ENCODE measurements at places on chromosomes 11 and 22.

DNA sequence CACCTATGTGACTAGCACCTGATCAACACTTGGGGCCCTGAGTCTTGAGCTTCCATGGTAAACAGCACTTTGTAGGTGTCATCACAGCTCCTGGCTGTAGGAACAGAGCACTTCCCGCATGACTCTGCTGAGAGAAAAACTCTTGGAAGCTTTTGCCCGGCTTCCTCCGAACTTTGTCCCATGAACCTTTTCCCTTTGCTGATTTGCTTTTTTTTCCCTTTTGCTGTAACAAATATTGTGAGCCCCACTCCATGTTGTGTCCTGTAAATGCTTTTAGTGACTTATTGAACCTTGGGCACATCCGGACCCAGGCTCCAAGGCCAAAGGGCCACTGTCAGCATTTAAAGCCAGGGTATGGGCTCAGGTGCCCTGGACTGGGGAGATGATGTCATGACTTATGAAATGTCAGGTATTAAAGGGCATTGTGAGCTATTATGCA, 391.1 kb downstream of the TENM4 start:
- no peaks in the 10 kb centered on the region for H3K36me3 ChIP-seq
- H3K27me3 ChIP-seq, result no peaks in the 10 kb centered on the region
- no peak overlapping the region for H3K27ac ChIP-seq
- no peak overlapping the region for H3K4me3 ChIP-seq
- peaks cover 18% of the 10 kb centered on the region for H3K4me1 ChIP-seq

- no peak overlapping the region for H3K27ac ChIP-seq
- no peak for DNase-seq
- H3K27me3 ChIP-seq, result no peaks in the 10 kb centered on the region
- H3K36me3 ChIP-seq, result no peaks in the 10 kb centered on the region
- peaks cover 15% of the 10 kb centered on the region for H3K4me1 ChIP-seq
- no peak overlapping the region for H3K4me3 ChIP-seq
Measured at GRCh38 chr11:43920598-43921419, 21.6 kb upstream of the C11orf96 start.

DNA sequence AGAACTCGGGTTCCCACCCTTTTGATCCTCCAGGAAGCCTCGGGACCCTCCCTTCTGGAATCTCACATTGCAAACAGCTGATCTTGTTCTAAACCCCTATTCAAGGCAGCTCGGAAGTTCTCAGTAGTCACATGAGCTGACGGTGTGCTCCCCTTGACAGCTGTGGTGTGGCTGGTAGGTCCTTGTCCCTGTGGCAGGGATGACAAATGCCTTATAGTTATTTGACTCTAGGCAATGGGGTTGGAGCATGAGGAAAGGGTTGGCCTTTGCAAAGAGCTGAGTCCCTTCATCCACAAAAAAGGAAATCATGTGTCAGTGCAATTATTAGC, 23.6 kb downstream of the EIF4G2 start:
- no peak overlapping the region for H3K4me3 ChIP-seq
- peaks cover 3% of the 10 kb centered on the region for H3K27me3 ChIP-seq
- peaks cover 8% of the 10 kb centered on the region for H3K4me1 ChIP-seq

GRCh38 chr11:44466531-44467205, 98.8 kb upstream of the CD82 start:
- no peaks in the 10 kb centered on the region for H3K36me3 ChIP-seq
- H3K4me1 ChIP-seq, result peaks cover 10% of the 10 kb centered on the region

- peaks cover 86% of the 10 kb centered on the region for H3K36me3 ChIP-seq
- H3K27me3 ChIP-seq, result no peaks in the 10 kb centered on the region
- no peak for DNase-seq
- H3K4me3 ChIP-seq, result no peak overlapping the region
- no peak overlapping the region for H3K27ac ChIP-seq
Measured at GRCh38 chr11:62875698-62876478, 4.8 kb upstream of the SLC3A2 start.

DNA sequence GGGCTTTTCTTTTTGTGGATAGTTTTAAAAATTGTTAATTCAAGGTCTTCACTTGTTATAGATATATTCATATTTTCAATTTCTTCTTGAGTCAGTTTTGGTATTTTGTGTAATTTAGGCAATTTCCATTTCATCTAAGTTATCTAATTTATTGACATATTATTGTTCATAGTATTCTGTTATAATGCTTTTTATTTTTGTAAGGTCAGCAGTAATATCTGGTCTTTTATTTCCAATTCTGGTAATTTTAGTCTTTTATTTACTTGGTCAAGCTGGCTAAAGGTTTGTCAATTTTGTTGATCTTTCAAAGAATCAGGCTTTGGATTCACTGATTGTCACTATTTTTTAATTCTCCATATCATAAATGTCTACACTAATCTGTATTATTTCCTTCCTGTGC, 60.1 kb downstream of the HORMAD2 start:
- H3K36me3 ChIP-seq, result no peaks in the 10 kb centered on the region
- peaks cover 8% of the 10 kb centered on the region for H3K27me3 ChIP-seq
- no peak for DNase-seq
- H3K4me3 ChIP-seq, result no peak overlapping the region
- H3K27ac ChIP-seq, result no peak overlapping the region
- no peaks in the 10 kb centered on the region for H3K4me1 ChIP-seq

Measured in neuronal stem cell (in vitro differentiated cells).